ENCODE measurements at places on chromosomes 16 and 17. TPM values are rescaled to one million over a fixed set of nuclear protein-coding genes. Genes with fewer than 3 reads are reported as not detected.

Gene ZSCAN10
- total RNA-seq: not detected

Gene ZNF423
- not detected for total RNA-seq

Gene PRR15L
- total RNA-seq: not detected

Gene ODAD4
- total RNA-seq: not detected

Gene TMEM100
- total RNA-seq: not detected

Gene KRT23
- total RNA-seq: 0.07 TPM

Gene NSF
- 65.1 TPM for total RNA-seq

Gene NKIRAS2
- 86.3 TPM for total RNA-seq

Gene TCAP
- 0.07 TPM for total RNA-seq

Gene CD300LG
- not detected for total RNA-seq

Gene USP43
- 2.7 TPM for total RNA-seq

Gene MTMR4
- 17.6 TPM for total RNA-seq

Gene SOX15
- total RNA-seq: not detected
